ENCODE measurements at places on chromosomes 3 and 15.

DNA sequence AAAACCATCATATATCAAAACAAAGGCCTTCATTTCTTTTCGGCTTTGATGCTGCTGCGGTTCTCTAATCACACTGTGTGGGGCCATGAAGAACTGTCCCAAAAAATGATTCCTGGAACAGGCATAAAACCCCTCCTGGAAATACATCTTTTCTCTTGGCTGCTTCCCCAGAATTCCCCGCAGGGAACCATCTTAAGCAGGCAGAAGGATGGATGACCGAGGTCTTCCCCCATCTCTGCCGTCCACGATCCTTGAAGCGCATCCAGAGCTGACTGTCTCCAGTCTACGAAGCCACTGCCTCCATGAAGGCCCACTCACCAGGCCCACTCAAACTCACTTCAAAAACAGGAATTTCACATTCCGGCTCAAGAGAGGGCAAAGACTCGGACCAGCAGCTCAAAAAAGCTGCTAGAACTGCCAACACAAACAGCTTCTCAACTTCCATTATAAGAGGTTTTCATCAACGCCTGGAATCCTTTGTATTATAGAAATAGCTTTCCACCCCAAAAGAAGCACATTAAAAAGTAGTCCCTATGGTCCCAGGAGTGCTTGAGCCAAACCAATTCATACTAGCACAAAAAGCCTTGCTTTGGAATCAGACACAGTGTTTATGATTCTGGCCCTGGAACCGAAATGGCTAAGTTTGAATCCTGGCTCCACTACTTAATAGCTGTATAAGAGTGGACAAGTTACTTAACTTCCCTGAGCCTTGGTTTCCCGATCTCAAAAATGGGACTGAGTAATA is 487.5 kb upstream of the WNT5A start:
- DNase-seq, result no peak

DNA sequence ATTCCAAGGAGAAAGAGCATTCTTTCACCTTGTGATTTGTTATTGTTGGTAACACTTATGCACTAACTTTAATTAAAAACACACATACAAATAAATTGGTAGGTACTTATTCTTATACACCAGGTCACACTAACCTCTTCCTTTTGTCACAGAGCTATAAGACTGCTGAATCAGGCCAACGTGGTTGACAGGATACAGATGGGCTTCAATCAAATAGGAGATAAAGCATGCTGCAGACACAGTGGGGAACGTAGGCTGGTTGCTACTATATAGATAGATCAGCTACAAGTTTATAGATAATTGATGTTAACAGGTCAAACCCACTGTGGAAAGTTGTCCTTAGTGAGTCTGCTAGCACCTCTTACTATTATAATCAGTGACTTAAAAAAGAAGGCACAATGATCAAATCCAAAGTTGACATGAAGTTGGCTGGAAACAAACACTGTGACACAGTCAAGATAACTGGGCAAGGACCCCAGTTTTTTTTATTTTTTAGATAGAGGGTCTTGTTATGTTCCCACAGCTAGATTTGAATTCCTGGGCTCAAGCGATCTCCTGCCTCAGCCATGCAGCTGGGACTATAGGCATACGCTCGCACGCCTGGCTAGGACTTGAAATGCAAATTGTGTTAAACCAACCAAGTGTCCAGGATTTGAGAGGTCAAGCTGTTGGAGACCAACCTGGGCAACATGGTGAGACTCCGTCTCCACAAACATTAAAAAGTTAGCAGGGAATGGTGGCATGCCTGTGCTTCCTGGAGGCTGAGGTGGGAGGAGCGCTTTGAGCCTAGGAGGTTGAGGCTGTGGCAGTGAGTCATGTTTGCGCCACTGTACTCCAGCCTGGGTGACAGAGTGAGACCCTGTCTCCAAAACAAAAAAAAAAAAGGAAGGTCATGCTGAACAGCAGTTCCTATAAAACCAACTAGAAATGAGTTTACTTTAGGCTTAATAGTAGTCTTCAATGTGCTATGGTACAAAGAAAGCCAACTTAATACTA is 97.9 kb upstream of the MEX3B start:
- DNase-seq, result no peak

- DNase-seq, result no peak
These were observed 2.9 kb downstream of the IFT122 start for GRCh38 chr3:129442947-129443346.

DNA sequence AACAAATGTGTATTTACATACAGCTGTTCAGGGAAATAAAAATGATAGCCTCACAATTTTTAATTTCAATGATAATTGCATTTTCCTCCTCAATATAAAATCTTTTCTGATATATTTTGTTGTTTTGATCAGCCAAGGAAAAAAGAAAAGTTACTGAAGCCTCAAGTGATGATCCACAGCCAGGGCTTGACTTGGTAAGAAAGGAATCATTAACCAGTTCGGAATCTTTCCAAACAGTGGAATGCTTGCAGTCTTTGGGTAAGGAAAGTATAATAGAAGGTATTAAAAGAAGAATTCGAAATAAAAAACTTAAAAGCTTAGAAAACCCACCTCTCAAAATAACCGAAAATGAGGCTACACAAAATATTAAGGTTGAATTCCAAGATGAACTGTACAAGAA is 1.0 kb downstream of the TOPAZ1 start:
- no peak for DNase-seq

- no peak for DNase-seq
These were observed 310.5 kb upstream of the THBS1 start for GRCh38 chr15:39270221-39270855.

- DNase-seq, result no peak
These were observed 43.5 kb upstream of the SLC6A11 start for GRCh38 chr3:10772271-10773161.

- DNase-seq, result no peak
These were observed 110.5 kb downstream of the AKAP13 start for GRCh38 chr15:85490856-85491255.

DNA sequence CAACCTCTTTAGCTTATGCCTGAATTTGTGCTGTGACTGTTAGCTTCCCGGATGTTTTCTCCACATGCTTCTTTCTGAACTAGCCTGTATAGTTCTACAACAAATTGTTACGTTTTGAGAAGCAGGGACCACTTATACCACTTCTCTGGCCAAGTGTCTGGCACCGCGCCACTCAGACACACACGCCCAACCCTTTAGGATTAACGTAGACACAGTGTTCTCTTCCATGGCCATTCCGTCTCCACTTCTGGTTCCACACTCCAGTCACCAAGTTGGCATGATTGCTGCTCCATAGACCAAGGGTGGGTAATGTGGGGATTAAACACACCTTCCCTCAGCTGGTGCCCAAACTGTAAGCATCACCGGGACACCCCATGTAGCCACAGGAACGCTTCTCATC is 755 bp upstream of the TMEM108 start:
- DNase-seq, result no peak

GRCh38 chr3:10815487-10815886 is 541 bp upstream of the SLC6A11 start:
- DNase-seq, result no peak

- no peak for DNase-seq
These were observed 43.9 kb downstream of the MRPL46 start for GRCh38 chr15:88423331-88423730.

- DNase-seq, result no peak
These were observed 18.9 kb downstream of the MELTF start for GRCh38 chr3:197010556-197011351.

GRCh38 chr3:100113723-100114412 is 433 bp downstream of the FILIP1L start:
- DNase-seq, result no peak

Data from CD4-positive, alpha-beta T cell treated with Interleukin-21 for 1 hour (primary cell).